ENCODE measurements at places on chromosomes 4 and X.

DNA sequence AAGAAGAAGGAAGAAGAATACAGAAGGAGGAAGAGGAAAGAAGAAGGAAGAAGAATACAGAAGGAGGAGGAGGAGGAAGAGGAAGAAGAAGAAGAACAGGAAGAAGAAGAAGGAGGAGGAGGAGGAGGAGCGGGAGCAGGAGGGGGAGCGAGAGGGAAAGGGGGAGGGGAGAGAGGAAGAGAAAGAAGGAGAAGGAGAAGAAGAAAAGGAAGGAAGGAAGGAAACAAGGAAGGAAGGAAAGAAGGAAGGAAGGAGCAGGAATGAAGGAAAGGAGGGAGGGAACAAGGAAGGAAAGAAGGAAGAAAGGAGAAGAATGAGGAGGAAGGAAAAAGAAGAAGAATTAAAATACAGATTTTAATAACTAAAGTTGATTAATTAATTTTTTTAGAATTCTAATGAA, 82.5 kb upstream of the PTPN13 start:
- DNase-seq = no peak

DNA sequence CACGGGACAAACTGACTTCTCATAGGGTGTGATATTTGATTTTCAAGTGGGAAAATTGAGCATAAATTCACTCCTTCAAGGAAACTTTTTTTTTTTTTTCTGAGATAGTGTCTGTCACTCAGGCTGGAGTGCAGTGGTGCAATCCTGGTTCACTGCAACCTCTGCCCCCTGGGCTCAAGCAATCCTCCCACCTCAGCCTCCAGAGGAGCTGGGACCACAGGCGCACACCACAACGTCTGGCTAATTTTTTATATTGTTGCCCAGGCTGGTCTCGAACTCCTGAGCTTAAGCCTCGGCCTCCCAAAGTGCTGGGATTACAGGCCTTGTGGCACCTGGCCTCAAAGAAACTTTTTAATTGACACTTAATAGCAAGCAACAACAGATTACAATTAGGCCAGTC, 13.8 kb downstream of the CLDN34 start:
- DNase-seq = no peak

- DNase-seq = no peak
Measured at GRCh38 chr4:18285357-18285756, 263.8 kb upstream of the LCORL start.

DNA sequence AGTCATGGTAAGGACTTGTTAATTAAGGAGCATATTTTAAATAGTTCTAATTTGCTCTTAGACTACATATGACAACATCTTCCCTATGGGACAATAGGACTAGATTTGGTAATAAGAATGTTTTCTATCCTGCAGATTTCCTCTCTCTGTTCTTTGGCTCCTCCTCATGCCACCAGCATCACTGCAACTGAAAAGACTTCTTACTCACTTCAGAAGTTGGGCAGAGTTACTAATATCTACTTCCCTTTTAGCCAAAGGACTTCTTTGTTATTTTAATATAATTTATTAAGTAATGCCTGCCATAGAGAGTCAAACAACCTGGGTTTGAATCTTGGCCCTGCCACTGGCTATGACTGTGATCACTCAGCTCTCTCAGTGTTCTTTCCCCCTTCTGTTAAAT, 16.4 kb downstream of the MMAA start:
- no peak for DNase-seq

DNA sequence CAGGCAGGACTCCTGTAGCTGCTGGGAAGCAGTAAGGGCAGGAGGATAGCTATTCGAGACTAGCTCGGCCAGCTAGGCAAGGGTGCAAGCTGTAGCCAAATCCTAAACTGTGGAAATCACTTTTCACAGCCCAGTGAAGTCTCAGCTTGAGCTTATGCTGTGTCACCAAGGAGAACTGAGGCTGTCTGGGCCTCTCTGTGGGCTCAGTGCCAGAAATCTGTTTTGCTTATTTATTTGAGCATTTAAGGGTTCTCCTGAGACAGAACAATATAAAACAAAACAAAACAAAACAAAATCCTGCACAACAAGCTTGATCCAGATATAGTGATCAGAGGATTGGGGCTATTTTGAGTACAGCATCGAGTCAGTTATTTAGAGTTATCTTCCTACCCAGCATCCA, 97.5 kb downstream of the FANCB start:
- DNase-seq = no peak

DNA sequence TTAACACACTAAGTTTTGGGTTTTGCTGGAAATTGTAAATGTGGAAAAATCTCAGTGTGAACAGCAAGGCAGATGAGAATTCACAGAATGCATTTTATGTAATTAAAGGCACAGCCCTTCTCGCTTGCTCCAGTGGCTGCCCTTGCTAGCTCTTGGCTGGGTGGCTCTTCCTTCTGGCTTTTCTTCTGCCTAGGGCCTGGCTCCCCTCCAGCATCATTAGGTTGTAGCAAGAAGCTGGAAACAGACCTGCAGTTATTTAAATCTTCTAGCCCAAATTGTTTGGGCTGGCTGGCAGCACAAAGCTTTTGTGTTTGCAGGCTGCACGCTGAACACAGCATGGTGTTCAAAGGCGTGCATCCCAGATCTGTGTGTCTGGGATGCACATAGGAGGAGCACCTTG, 56.5 kb downstream of the LIMCH1 start:
- no peak for DNase-seq

- DNase-seq = no peak
Measured at GRCh38 chr4:4791299-4792111, 68.0 kb upstream of the MSX1 start.
